ENCODE measurements at places on chromosomes 11 and 22.

- DNase-seq: no peak
These were observed 78.9 kb downstream of the GRK3 start for GRCh38 chr22:25643232-25644000.

DNA sequence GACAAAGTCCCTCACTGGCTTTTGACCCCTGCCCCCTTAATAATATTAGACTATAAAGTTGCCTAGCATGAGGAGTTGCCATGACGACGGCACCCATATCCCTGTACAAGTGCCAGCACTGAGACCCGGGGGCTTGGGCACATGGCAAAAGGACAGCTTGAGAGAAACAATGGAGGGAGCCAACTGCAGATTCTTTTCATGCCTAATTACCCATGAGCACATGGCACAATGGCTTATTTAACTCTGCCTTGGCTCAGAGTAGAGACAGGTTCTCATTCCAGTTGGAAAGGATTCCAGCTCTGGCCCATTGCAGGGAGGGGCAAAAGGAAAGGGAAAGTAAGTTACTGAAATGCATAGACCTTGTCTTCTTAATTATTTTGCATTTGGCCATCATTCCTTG, 261.2 kb upstream of the UBASH3B start:
- no peak for DNase-seq

DNA sequence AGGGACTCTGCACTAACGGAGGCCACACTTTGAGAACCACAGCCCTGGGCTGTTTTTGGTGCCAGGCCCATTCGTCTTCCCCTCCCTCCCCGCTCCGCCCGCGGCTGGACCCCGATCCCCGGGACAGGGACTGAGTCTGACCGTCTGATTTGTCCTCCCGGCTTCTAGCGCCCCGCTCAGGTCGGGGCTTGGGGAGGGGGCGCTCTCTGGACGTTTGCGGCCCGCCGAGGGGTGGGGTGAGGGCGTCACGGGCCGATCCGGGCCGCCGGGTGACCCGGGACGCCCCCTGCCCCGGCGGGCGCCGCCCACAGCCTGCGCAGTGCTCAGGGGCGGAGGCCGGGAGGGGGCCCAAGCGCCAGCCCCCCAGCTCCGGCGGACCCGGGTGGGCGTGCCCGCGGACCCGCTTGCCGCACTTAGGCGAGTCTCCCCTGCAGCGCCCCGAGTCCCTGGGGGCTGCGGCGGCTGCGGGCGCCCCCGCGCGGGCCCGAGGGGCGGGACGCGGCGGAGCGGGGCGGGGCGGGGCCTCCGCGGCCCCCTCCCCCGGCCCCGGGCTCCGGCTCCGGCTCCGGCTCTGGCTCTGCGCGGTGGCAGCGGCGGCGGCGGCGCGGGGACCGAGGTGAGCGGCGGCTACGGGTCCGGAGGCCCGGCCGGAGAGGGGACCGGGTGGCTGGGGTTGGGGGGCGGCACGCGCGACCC, 33.7 kb upstream of the PRR5 start:
- peak; percentile 26 for DNase-seq

- DNase-seq: peak; percentile 71
These were observed 872 bp downstream of the TMA7B start for GRCh38 chr22:39960791-39961746.

- no peak for DNase-seq
These were observed 161.2 kb downstream of the CTTN start for GRCh38 chr11:70559516-70559915.

DNA sequence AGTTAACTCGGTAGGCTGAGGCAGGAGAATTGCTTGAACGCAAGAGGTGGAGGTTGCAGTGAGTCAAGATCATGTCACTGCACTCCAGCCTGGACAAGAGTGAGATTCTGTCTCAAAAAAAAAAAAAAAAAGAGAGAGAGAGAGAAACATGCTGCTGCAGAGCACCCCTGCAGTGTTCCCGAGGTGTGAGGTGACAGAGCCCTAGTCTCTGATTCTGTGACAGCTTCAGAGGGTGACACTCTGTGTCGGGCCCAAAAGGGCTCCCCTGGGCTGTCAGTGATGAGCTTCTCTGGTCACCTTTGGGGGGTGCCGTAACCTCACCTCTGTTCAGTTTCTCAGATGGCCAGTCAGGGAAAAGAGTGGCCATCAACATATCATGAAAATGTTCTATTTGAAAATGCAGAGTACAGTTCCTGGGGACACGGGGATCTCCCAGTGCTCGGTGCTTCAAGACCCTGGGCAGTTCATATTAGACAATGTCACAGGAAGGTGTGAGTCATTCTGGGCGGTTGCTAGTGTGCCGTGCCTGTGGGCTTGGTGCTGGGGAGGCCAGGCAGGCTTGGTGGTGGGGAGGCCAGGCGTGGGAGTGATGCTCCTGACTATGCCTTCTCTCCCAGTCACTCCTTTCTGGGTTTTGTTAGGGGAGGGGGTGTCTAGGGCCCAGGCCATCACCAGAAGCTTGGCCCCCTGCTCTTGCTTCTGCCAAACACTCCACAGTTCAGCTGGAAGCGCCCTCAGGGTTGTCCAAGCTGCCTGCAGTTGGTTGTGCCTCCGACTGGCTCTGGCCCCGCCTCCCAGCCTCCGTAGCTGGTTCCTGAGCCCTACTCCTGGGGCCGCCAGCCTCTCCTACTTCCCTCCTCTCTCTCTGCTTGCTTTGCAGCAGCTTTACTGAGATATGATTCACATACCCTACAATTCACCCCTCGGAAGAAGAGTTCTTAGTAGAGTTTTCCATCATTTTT, 52.5 kb upstream of the CLDN5 start:
- DNase-seq: peak; percentile 45

GRCh38 chr22:47957649-47958048, 1195.2 kb downstream of the TBC1D22A start:
- DNase-seq: no peak

GRCh38 chr11:69377029-69377952, 83.3 kb downstream of the MYEOV start:
- DNase-seq: no peak

DNA sequence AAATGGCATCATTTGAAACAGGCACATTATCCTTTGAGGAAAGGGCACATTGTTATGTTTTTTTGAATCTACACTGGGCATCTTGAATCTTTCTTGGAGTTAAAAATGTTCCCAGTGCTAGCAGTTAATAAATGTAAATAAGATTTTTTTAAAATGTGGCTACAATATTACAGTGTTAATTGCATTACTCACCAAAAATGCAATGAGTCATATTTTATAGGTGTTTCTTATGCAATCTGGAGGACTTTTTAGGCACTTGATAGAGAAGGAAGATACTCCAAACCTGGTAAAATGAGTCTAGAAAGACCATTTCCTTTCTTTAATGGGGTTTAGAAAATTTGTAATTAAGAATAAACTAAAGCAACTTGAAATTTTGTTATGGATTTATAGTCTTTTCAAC, 238.0 kb downstream of the METTL15 start:
- no peak for DNase-seq

DNA sequence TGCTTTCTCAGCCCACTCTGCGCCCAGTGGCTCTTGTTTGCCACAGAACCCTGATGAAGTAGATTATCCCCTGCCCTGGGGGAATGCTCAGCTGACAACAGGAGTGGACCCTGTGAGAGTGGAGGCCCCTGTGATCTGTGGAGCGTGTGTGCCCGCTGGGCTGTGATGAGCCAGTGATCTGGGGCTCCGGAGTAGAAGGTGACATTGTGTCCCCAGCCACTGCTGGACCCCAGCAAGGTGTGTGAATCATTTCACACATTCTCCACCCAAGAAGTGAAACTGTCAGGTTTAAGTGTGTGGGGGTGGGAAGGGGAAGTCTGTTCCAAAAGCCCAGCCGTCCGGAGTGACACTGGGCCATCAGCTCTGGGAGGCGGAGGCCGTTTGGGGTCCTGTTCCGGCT, 33.1 kb upstream of the GRAMD4 start:
- DNase-seq: no peak

- no peak for DNase-seq
These were observed 26.1 kb downstream of the GLYATL1 start for GRCh38 chr11:58965246-58965985.

GRCh38 chr11:16373768-16374167, 17.4 kb upstream of the SOX6 start:
- no peak for DNase-seq

- no peak for DNase-seq
These were observed 24.7 kb upstream of the B3GAT1 start for GRCh38 chr11:134436781-134437180.

DNA sequence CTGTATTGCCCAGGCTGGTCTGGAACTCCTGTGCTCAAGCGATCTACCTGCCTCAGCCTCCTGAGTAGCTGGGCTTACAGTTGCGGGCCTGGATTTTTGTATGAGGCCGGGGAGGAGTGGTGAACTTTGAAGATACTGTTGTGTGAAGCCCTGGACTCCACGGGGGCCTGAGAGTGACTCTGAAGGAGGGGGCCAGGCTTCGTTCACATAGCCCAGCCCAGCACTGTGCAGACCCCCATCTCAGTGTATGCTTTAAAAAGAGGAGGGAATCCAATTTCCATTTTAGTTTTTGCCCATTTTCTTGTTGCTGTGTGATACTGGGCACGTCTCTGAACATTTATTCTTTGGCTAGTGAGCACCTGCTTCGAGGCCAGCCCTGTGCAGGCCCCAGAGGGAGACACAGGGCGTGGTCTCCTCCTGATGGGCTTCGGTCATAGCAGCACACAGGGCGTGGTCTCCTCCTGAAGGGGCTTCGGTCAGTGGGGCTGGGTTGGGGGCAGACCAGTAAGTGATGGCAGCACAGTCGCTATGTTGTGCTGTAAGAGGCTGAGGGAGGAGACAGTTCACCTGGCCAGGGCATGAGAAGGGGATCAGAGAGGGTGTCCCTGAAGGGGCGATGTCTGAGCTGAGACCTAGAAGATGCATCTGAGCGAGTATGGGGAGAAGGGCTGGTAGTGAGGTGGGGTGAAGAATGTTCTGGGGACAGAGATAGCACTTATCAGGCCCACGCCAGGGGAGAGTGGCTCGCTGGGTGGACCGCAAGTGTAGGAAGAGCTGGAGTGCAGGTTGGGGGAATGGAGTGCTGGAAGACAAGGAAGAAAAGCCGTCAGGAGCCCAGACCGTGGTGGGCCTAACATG, 14.0 kb downstream of the SAMM50 start:
- no peak for DNase-seq

- no peak for DNase-seq
These were observed 29.6 kb downstream of the DHCR7 start for GRCh38 chr11:71418643-71419042.

DNA sequence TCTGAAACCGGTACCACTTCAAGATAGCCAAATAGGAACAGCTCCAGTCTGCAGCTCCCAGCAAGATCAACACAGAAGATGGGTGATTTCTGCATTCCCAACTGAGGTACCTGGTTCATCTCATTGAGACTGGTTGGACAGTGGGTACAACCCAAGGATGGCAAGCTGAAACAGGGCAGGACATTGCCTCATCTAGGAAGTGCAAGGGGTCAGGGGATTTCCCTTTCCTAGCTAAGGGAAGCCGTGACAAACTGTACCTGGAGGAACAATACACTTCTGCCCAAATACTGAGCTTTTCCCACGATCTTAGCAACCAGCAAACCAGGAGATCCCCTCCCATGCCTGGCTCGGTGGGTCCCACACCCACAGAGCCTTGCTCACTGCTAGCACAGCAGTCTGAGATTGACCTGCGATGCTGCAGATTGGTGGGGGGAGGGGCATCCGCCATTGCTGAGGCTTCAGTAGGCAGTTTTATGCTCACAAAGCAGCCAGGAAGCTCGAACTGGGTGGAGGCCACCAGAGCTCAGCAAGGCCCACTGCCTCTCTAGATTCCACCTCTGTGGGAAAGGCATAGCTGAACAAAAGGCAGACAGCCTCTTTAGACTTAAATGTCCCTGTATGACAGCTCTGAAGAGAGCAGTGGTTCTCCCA, 59.9 kb upstream of the C11orf58 start:
- no peak for DNase-seq

DNA sequence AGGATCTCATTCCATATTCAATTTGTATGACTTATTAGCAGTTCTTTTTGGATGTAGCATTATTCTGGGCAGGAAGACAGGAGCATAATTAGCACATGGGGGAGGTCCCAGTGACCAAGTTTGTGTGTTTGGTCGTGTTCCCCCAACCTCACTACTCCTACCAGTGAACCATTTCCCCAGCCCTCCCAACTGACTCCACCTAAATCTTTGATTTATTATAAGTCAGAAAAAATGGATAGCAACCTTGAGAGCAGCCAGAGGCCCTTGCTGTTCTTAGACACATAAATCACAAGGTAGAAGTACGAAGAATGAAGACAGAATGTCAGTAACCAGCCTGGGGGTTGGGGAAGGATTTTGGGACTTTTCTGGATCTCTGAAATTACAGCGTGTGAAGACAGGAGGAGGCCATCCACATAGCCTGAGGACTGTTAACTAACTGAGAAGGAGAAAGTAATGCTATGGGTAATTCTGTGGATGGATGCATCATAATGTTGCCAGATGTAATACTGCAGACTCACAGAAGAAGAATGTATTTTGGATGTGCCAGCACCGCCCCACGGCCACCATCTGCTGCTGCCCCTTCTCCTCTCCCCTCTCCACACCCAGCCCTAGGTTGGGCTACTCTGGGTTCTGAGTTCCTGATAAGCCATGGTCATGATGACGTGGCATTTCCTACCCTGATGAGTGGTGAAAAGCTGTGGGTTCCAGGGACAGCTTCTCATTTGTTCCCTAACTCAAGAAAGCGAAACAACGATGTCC, 124.3 kb upstream of the TTC12 start:
- no peak for DNase-seq

DNA sequence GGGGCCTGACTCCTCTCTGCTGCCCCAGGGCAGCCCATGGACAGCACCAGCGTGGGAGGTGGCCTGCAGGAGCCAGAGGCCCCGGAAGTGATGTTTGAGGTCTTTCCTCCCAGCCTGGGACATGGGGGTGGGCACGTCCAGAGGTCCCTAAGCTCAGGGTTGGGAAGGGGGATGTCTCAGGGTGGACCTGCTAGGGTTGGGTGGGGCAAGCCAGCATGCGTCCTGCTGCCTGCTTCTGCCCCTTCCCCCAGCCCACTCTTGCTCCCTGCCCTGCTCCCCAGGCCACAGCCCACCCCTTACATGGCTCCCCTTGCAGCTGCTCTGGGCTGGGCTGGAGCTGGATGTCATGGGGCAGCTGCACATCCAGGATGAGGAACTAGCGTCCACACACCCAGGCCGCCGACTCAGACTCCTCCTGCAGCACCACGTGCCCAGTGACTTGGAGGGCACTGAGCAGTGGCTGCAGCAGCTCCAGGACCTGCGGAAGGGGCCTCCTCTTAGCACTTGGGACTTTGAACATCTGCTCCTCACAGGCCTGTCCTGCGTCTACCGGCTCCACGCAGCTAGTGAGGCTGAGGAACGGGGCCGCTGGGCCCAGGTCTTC, 1.3 kb downstream of the FAM180B start:
- DNase-seq: no peak

DNA sequence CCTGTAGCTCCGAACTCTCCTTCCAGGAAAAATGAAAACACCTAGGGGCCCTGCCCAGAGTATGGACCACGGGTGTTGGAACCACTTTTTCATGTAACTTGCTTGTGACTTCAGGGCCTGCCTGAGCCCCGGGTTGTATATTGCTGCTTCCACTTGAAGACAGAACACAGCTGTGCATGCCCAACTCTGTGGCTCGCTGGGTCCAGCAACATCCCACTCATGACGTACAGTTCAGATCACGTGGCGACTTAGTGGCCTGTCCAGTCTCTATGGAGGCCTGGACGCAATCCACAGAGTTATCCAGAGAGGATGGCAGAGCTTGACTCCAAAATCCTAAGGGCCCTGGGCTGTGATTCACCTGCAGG, 6.8 kb downstream of the C11orf21 start:
- DNase-seq: no peak

- DNase-seq: no peak
These were observed 2.2 kb upstream of the DDX10 start for GRCh38 chr11:108662700-108663099.

Measured in activated gamma-delta T cell treated with Interleukin-2 at 50 U/mL for 16 hours (primary cell).